ENCODE measurements at places on chromosomes 7 and 10. TPM values are rescaled to one million over a fixed set of nuclear protein-coding genes. Genes with fewer than 3 reads are reported as not detected.

BRAF gene
- total RNA-seq, result 106 TPM

CALHM3 gene
- not detected for total RNA-seq

CFTR gene
- total RNA-seq, result not detected

LRRC17 gene
- 0.10 TPM for total RNA-seq

PTF1A gene
- not detected for total RNA-seq

AGAP4 gene
- total RNA-seq, result 4.2 TPM

DENND2A gene
- not detected for total RNA-seq

SLC39A12 gene
- not detected for total RNA-seq

GHRHR gene
- total RNA-seq, result not detected

VWC2 gene
- not detected for total RNA-seq

Data from mononuclear cell (primary cell).